ENCODE measurements at places on chromosomes 2 and 18. TPM values are rescaled to one million over a fixed set of nuclear protein-coding genes. Genes with fewer than 3 reads are reported as not detected.

CTLA4 gene
- polyA plus RNA-seq: not detected

MAP3K19 gene
- not detected for polyA plus RNA-seq

IL36G gene
- not detected for polyA plus RNA-seq

CROCC2 gene
- polyA plus RNA-seq: not detected

TFPI gene
- 0.51 TPM for polyA plus RNA-seq

DCC gene
- 37.4 TPM for polyA plus RNA-seq
